ENCODE measurements at places on chromosomes 11 and 22.
A peak's percentile ranks its signal among the peaks of the same experiment; 100 is the strongest.

DNA sequence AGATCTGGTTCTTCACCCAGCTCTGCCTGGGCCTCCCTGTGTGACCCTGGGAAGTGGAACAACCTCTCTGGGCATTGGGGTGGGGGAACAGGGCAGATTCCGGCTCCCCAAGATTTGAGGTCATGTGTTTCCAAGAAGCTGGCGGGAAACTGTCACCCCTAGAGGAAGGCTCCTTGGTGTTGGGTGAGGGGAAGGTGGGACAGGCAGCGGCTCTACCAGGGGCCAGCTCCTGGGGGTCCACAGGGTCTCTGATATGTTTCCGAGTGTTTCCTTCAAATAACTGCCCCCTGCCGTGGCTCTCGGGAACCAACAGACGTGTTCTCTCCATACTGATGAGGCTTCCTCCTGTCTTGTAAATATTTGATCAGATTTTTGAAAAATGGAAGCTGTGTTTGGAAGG is 78.5 kb downstream of the MPPED1 start:
- no peak for DNase-seq

- no peak for DNase-seq
These were observed 35.3 kb downstream of the NEU3 start for GRCh38 chr11:75024068-75024449.

DNA sequence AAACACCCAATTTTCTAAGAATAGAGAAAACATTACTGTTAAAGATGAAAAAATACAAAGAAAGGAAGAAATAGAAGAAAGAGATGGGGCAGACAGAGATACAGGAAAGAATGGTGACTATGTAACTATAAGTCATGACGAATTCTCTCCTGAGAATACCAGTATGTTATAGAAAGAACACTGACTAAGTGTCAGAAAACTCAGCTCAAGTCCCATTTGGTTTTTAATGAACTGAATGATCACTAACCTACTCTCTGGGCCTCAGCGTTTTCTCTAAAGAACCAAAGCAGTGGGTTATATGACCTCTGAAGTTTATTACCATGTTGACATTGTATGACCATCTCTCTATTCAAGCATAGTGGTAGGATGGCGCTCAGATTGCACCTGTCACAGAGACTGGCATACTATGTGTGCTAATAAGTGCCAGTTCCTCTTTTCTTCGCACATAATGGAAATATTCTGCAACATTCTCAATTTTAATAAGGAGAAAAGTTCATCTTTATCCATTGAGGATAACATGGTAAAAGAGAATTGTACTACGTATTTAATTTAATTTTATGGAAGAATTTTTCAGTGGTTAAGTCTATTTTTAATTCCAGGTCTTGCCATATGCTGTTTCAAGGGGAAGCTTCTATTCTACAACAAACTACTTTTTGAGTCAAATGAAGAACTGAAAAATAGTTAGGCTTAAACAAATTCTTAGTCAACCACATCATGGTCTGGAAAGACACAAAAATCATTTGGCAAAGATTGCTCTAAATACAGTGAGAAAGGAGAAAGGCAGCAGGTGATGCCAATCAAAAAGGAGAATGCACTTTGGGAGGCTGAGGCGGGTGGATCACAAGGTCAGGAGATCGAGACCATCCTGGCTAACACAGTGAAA is 25.0 kb upstream of the EED start:
- no peak for DNase-seq

DNA sequence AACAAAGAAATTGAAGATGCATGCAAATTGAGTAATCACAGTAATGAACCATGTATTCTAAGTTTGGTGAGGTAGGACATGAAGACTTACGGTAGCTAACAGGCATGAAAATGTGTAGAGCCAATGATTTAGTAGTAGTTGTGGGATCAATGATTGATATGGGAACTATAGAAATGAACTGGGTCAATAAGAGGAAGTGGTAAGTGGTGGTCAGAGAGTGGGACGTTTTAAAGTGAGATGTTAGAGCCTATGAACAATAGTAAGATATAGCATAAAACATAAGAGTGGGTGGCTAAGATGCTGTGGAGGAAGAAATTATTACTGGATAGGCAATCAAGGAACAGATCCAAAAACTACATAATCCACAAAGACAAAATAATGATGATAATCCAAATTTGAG is 45.0 kb downstream of the DLG2 start:
- no peak for DNase-seq

DNA sequence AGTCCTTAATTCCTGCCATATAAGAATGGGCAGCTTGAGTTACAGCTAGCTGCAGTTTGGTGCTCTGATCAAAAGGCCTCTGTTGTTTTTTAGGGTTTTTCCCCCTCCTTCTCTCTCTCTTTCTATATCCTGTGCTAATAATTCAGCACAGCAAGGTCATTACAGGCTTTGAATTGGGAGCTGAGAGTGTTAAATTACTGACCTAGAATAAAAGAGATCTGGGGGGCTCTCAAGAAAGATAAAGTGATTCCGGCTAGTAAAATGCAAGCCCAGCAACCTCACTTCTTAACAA is 84.9 kb downstream of the CSTPP1 start:
- no peak for DNase-seq

GRCh38 chr11:86978756-86979608 is 23.8 kb upstream of the FZD4 start:
- DNase-seq = peak; percentile 15

DNA sequence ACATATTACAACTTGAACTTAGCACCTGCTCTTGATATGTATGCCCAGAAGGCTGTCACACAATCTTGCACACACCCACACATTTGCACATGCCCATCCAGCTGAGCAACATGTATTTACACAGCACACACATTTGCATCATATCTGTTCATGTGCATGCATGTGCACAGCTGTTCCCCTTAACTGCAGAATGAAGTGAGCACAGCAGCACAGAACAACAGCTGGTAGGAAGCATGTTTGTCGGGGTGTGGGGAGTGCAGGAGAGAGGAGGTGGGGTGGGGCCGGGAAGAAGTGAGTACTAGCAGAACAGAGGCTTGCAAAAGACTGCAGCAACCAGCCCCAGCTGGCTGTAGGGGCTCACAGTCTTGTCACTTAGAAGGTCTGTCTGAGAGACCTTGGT is 296.5 kb downstream of the KIRREL3 start:
- DNase-seq = no peak

- no peak for DNase-seq
These were observed 96.3 kb downstream of the APIP start for GRCh38 chr11:34819740-34820482.

GRCh38 chr11:47641600-47642098 is 710 bp downstream of the MTCH2 start:
- no peak for DNase-seq

Data from NCI-H1105 (cell line).